ENCODE measurements at places on chromosomes 5 and 9. TPM values are rescaled to one million over a fixed set of nuclear protein-coding genes. Genes with fewer than 3 reads are reported as not detected.

Gene PLEKHG4B
- 21.7 TPM for total RNA-seq

Gene PCDHGB2
- total RNA-seq, result 1.5 TPM

Gene GRAMD2B
- 7.9 TPM for total RNA-seq

- no peak for DNase-seq
- H3K27me3 ChIP-seq, result no peaks in the 10 kb centered on the region
- no peaks in the 10 kb centered on the region for H3K36me3 ChIP-seq
Observed at GRCh38 chr9:124558777-124559470, 51.7 kb upstream of the NR5A1 start.

- peak; percentile 79 for DNase-seq
- H3K27ac ChIP-seq, result no peak within 1 kb of the TSS
- no peaks in the 10 kb centered on the region for H3K36me3 ChIP-seq
- H3K4me3 ChIP-seq, result peak within 1 kb of the TSS; percentile 78
- H3K27me3 ChIP-seq, result peaks cover 85% of the 10 kb centered on the region
- H3K4me1 ChIP-seq, result peaks cover 11% of the 10 kb centered on the region
Observed at GRCh38 chr5:151924564-151925301, at the start of gene GLRA1. GLRA1 (minus strand) TSS chr5:151924851; CDS start chr5:151924549, 302 bp downstream.

DNA sequence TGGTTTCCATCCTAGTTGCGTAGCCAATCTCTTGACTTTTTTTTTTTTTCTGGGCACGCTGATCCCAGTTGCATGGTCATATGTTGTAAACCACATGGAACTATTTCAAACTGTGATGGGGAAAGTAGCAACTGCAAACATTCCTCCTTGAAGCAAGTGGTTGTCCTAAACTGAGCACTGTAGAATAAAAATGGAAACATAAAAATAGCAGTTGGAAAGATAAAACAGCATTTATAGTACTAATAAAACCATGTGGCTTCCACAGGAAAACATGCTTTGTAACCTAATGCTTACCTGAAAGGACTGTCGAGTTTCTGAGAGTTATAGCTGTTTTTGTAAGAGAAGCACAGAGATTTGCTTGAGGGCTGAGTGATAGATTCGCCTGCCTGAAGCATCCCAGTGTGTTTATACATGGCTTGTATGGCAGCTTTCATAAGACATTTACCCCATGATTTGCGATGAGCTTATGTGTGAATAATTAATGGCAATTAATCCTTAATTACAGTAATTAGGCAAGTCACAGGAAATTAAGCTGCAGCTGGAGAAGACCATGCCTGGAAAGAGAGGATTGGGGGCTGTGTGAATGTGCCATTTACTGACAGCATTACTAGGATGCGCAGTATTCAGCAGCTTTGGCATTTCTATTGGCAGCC is 136.5 kb downstream of the PBX3 start:
- H3K27ac ChIP-seq, result no peak overlapping the region
- DNase-seq, result no peak
- H3K4me1 ChIP-seq, result peaks cover 37% of the 10 kb centered on the region
- no peaks in the 10 kb centered on the region for H3K27me3 ChIP-seq

DNA sequence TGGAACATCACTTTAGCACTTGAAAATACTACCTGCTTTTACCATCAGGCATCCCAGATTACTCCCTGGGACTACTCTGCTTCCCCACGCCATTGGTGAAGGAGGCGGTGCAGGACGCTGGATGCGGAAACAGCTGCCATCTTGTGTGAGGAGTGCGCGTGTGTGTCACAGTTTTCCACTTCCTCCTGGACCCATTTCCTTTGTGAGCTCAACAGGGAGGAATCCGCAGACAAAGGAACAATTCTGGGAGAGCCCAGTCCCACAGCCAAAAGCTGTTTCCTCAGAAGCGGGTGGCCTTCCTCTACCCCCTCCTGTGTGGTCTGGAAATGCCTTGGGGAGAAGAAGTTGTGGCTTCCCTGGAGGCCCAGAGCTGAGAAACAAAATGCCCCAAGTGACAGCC is 16.8 kb downstream of the AFAP1L1 start:
- no peak for DNase-seq
- peaks cover 11% of the 10 kb centered on the region for H3K4me1 ChIP-seq
- H3K27me3 ChIP-seq, result no peaks in the 10 kb centered on the region
- H3K27ac ChIP-seq, result no peak overlapping the region

All from neural crest cell (in vitro differentiated cells).